NCI-H1694 treated with DMSO at 0.1 percent for 48 hours (cell line): ENCODE measurements at places on chromosomes 1 and 21.
A peak's percentile ranks its signal among the peaks of the same experiment; 100 is the strongest.

GRCh38 chr21:36022427-36023091 lies 37.8 kb downstream of the SETD4 start:
- no peak for DNase-seq

DNA sequence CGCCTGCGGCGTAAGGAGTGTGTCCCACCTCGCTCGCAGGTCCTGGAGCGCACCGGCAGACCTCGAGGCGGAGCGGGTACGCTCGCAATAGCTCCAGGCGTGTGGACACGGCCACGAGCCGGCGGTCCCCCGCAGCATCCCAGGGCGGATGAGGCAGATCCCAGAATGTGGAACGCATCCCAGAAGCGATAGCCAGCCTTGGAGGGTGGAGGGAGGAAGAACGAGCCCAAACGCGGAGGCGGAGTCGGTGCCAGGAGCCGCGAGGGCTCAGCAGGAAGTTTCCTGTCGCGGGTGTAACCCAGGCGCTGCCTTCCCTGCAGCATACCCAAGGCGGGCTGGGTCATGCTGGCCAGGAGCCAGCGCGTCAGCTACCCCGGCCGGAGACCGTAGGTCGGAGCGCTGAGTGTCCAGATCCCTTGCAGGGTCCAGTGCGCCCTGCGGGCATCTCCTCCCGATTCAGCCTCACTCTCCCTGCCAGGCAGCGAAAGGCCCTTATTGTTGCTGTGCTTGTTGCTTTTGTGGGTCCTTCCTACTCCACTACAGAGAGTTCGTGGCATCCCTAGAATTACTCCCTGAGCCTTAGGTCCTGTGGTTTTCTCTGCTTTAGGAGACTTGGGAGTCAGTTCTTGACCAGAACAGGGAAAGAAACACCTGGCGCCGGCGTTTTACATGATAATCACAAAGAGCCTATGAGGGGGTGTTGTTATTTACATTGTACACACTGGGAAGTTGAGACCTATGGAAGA lies 27.7 kb downstream of the STYXL2 start:
- no peak for DNase-seq

GRCh38 chr1:68379085-68379478 lies 70.7 kb downstream of the RPE65 start:
- DNase-seq, result no peak

DNA sequence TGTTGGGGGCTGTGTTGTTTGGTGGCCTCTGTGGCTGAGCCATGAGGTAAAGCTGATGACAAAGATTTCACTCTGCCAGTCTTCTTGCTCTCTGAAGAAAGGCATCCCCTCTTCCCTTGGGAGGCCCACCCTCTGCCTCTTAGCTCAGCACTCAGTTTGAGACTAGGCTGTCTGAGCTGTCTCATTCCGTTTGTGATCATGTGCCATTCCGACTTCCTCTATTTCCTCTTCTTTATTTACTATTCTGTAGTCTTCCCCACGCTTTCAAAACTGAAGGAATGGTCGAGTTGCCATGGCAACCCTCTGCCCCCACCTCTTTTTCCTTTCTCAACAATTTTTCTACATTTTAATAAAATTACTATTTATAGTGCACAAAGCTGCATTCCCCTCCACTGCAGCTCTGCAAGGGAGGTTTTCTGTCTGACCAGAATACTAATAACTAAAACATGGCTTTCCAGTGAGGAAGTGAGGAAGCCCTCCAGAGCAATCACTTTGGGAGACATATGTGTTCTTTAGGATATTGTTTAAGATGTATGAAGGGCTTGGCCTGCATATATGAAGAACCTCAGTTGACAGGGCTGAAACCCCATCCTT lies 30.8 kb downstream of the KCNA3 start:
- no peak for DNase-seq

- DNase-seq, result no peak
These were observed 166.7 kb upstream of the DUSP10 start for GRCh38 chr1:221908573-221908972.

- no peak for DNase-seq
These were observed 38.7 kb upstream of the EFHD2 start for GRCh38 chr1:15370781-15371520.

DNA sequence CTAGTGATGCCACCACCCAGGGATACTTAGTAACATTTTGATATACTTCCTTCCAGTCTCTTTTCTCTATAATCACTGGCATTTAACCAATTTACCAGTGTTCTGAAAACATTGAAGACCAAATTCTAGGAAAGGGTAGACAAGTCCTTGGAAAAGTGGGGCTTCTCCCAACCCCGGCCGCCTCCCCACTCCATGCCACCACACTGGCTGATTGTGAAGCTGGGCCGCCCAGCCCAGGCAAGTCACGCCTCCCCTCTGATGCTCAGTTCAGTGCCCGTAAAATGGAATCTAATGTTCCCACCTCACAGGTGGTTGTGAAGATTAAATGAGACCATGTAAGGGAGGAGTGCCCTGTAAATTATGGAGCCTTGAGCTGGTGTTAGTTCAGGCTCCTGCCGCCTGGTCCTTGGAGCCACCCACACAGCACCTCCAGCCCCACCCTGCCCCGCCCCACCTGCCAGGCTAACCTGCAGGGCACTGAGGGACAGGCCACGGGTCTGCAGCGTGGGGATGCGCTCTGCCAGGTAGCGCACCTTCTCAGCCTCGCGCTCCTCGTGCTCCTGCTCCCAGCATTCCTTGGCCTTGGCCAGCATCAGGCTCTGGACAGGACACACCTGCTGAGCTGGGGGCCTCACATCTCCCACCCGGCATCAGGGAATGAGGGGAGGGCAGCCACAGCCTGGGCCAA lies 7.3 kb downstream of the TNNI1 start:
- DNase-seq, result no peak

GRCh38 chr1:86854352-86854751 lies 59.6 kb downstream of the SELENOF start:
- DNase-seq, result no peak

GRCh38 chr1:183142171-183142570 lies 43.9 kb upstream of the LAMC2 start:
- no peak for DNase-seq

GRCh38 chr1:197868751-197869489 lies 33.5 kb upstream of the C1orf53 start:
- DNase-seq, result peak; percentile 72

GRCh38 chr1:227170361-227171166 lies 147.7 kb downstream of the CDC42BPA start:
- no peak for DNase-seq

- no peak for DNase-seq
These were observed 16.1 kb downstream of the UTP11 start for GRCh38 chr1:38028671-38029070.

DNA sequence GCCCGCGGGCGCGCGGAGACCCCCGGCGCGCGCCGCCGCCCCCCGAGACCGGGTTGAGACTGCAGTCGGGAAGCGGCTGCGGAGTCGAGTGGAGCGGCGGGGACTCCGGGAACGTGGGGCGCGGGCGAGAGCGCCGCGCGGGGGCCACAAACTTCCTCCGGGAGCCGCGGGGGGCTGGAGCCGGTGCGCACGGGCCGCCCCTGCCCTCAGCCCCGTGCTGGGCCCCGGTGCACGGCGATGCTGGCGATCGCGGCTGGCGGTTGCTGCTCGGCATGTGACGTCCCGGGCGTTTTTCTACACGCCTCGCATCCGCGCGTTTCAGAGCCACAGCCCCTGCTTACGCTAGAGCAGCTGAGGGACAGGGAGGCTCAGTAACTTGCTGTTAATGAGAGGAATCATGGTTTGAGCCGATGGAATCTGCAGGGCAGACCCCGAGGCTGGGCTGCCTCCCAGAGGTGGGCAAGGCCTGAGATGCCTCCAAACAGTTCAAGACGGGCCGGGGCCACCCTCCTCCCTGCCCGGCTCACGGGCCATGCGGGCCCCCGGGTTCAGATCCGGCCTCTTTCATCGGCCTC lies 520 bp downstream of the TMEM201 start:
- no peak for DNase-seq

- DNase-seq, result no peak
These were observed 128.2 kb downstream of the NFIA start for GRCh38 chr1:61210435-61211154.
